ENCODE measurements at places on chromosomes 16 and 17.

DNA sequence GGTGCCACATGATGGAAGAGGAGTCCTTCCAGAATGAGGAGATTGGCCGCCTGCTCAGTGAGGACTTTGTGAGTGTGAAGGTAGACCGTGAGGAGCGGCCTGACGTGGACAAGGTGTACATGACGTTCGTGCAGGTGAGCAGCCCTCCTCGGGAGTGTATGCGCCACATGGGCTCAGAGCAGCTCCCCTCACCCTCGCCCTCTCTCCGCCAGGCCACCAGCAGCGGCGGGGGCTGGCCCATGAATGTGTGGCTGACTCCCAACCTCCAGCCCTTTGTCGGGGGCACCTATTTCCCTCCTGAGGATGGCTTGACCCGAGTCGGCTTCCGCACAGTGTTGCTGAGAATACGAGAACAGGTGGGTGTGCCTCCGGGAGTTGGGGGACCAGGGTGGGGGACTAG, 1.9 kb downstream of the SPATA20 start:
- DNase-seq, result no peak

GRCh38 chr17:55487695-55488432, 23.4 kb downstream of the SMIM36 start:
- no peak for DNase-seq

DNA sequence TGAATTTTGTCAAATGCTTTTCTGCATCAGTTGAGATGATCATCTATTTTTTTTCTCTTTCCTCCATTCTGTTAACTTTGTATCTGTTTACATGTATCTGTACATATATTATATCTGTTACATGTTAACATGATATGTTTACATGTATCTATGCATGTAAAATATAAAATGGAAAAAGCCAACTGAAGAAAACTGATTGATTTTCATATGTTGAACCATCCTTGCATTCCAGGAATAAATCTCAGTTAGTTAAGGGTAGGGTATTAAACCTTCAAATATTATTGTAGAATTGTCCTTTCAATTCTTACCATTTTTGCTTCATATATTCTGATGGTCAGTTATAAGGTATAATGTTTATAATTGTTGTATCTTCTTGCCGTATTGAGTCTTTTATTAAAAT, 336.1 kb downstream of the ZFHX3 start:
- no peak for DNase-seq

DNA sequence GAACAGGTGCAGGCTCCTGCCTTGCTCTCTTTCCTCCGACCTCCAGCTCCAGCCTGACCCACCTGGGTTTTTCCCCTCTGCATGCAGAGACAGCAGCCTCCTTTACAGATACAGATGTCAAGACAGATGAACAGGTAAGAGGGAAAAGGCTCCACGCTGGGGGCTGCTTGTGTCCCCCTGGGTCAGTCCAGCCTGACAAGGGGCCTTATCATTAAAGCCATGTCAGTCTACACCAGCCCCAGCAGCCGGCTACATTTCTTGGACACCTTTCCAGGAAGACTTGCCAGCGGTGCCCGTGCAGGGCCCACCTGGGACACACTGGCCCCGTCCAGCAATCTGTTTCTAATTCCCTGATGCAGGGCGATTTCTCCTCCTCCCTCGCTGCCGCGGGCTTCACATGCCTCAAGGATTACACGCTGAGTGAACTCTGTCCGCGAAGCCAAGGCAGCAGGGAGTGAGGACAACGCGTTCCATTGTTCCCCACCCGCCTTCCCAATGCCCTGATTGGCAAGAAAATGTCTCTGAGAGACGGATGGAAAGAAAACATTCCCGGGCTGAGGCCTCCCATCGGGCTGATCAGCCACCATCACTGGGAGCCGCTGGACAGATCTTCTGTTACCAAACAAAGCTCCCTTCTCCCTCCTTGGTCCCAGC, 184.7 kb downstream of the C16orf95 start:
- no peak for DNase-seq

DNA sequence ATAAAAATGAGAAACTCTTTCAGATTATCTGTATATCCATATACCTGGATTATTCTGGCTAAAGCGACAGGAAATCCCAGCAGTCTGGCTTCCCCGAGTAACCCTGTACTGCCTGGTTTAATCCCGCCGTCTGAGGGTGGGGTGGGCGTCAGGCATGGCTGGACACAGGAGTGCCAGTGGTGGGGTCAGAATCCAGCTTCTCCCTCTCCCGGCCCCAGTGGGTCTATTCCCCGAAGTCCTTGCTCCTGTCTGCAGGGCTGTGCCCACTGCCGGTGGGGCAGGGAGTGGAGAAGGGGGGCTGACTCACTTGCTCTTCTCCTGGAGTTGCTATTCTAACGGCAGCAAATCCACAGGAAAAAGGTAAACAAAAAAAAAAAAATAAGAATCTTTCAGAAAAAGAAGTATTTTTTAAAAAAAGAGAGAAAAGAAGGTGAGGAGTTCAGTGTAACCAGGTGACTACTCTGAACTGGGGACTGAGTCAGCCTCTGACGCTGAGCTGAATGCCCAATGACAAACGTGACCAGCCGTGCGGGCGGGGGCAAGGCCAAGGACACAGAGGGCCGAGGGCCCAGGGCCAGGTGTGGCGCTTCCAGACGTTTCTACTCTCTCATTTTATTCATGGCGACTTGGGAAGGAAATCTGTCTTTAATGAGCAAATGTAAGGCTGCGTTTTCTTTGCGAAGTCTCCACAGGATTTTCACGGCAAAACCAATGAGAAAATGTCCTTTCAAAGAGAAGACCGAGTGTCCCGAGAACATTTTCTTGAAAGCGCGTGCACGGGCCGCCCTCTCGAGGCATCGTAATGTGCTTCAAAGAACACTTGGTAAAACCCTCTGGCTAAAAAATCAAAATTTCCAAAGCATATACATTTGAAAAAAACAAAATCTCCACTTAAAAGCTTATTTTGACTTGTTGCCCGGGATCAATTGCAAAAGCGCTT, 20.2 kb downstream of the FOXF1 start:
- DNase-seq, result no peak

GRCh38 chr17:75365009-75365930, 40.2 kb downstream of the GRB2 start:
- no peak for DNase-seq

GRCh38 chr16:497258-497657, 30.3 kb upstream of the CAPN15 start:
- no peak for DNase-seq

GRCh38 chr16:71367241-71367976, 8.9 kb downstream of the CALB2 start:
- peak; percentile 56 for DNase-seq

GRCh38 chr17:61488878-61489718, 36.9 kb downstream of the TBX4 start:
- DNase-seq, result no peak

GRCh38 chr17:55390364-55390977, 31.2 kb downstream of the MMD start:
- DNase-seq, result no peak

DNA sequence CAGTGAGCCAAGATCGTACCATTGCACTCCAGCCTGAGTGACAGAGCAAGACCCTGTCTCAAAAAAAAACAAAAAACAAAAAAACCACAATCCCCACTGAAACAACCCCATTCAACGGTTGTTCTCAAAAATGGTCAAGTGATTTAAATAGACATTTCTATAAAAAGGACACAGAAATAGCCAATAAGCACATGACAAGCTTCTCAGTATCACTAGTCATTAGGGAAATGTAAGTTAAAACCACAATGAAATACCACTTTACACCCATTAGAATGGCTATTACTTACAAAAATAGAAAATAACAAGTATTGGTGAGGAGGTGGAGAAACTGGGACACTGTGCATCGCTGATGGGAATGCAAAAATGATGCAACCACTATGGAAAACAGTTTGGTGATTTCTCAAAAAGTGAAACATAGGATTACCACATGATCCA, 26.6 kb upstream of the MYLK3 start:
- DNase-seq, result no peak

- DNase-seq, result no peak
These were observed 32.6 kb downstream of the KDM8 start for GRCh38 chr16:27235938-27236245.

DNA sequence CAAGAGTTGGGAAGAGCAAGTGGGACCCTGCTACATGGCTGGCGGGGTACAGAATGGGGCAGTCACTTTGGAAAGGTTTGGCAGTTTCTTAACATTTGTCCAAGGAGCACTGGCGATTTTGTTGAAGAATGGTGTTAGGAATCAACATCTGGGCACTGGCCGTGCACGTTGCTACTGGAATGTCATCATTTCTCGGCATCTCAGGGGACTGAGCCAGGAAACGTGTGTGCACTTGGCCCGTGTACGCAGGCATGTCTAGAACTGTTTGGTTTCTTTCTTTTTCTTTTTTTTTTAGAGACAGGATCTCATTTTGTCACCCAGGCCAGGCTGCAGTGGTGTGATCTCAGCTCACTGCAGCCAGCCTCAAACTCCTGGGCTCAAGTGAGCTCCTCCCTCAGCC, 17.3 kb upstream of the FOXK2 start:
- DNase-seq, result no peak

- DNase-seq, result no peak
These were observed 56.1 kb upstream of the MED9 start for GRCh38 chr17:17420561-17421269.

DNA sequence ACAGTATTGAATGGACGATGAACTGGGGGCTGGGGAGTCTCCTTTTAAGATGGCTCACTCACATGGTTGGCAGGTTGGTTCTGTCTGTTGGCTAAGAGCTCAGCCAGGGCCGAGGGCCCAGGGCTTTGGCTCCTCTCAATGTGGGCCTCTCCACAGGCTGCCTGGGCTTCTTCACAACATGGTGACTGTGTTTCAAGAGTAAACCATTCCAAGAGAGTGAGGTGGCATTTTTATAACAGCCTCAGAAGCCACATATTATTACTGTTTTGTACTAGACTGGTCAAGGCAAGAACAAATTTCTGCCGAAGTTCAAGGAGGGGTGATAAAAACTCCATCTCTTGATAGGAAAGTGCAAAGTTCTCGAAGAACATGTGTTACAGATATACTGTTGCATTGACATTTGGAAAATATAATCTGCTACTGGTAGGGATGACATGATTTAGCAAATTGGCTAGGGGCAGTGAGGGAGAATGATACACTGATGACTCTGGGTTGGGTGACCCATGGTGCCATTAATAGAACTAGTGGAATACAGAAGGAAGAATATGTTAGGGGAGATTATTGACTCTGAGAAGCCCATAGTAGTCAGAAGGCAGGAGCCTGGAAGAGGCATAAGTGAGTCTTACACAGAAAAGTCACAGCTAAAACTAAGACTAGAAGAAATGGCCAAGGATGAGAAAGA, 13.7 kb downstream of the KRABD2 start:
- no peak for DNase-seq

GRCh38 chr17:29141514-29141876, 38.7 kb downstream of the MYO18A start:
- DNase-seq, result peak; percentile 33

DNA sequence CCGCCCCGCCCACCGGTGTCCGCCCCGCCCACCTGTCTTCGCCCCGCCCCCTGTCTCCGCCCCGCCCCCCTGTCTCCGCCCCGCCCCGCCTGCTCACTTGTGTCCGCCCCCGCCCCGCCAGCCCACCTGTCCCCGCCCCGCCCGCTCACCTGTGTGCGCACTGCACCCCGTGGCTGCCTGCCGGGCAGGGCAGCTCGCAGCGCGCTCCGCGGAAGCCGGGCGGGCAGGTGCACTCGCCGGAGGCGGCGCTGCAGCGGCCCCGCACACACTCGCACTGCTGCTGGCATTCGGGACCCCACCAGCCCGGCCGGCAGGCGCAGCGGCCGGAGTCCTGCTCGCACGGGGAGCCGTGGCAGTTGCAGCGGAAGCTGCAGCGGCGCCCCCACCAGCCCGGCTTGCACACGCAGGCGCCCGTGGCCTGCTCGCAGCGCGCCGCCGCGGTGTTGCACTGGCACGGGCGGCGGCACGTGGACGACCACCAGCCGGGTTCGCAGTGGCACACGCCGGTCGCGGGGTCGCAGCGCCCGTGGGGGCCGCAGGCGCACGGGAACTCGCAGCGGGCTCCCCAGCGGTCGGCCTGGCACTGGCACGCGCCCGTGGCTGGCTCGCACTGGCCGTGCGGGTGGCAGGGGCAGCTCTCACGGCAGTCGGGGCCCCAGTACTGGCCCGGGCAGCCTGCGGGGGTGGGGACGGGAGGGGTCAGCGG, 2.1 kb downstream of the SCARF1 start:
- DNase-seq, result peak; percentile 79

DNA sequence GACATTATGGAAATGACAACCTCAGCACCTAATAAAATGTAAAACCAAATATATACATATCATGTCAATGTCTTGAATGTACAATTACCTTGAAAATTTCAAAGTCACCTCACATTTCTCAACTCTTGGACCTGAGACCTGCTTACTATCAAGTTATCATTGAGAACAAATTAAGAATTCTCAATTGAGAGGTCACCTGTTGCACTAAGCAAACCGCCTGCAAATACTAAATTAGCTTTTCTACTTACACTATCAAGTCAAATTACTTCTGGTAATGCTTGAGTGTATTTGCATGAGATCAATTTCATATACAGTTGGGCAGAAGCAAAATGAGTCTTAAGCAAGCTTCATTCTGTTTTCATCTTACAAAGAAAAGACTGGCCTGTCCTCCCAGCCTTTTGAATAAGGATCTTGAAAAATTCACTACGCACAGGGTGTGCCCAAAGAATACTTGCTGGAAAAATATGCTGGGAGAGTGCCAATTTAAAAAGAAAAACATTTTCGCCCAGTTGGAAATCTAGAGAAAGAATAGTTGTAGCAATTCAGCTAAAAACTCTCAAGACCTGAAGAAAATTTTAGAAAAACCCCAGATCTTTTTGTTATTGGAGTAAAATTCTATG, 35.7 kb downstream of the KANSL1 start:
- no peak for DNase-seq

DNA sequence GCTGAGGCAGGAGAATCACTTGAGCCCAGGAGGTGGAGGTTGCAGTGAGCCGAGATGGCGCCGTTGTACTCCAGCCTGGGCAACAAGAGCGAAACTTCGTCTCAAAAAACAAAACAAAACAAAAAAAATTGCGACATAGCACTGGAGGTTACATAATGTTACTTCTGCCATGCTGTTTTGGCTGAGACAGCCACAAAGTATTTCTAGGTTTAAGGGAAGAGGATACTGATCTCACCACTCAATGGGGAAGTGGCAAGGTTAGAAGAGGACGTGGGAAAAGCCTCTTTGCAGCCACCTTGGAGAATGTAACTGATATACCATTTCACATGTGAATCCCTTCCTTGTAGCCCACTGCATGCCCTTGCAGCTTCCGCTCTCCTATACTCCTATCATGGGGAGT, 131.2 kb upstream of the NLRP1 start:
- no peak for DNase-seq

DNA sequence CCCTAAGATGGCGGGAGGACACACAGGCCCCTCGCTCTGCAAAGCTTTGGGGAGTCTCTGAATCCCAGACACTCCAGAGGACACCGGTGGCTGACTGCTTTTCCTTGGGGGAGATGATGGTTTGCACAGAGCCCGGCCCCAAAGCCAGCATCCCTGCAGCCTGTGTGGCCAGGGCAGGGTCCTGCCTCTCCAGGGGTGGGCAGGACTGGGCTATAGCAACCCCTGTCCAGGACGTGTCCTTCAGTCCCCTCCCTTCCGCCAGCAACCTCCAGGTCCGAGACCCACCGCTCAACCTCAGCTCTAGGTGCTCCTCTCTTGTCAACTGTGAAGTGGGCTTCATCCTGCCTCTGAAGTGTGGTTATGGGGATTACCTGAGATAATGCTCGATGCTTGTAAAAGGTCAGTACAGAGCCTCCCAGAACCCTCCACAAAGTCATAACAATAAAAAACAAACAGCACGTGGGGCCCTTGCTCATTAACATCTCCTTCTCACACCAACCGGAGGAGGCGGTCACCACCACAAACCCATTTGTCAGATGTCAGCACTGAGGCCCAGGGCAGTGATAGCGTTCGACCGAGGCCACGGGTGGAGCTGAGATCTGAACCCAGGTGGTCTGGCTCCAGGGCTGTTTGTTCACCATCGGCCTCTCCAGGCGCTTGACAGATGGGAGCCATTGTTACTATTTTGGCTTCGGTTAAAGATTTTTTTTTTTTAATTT, 304.8 kb downstream of the IRF8 start:
- DNase-seq, result no peak
